ENCODE measurements at places on chromosomes 16 and 17. TPM values are rescaled to one million over a fixed set of nuclear protein-coding genes. Genes with fewer than 3 reads are reported as not detected.

The KRT12 gene
- total RNA-seq: not detected

The COA3 gene
- 61.5 TPM for total RNA-seq

The TUBD1 gene
- 2.5 TPM for total RNA-seq

The ARHGDIG gene
- 2.2 TPM for total RNA-seq

The ZNF771 gene
- 9.2 TPM for total RNA-seq

The SP6 gene
- 0.08 TPM for total RNA-seq

The ADAD2 gene
- total RNA-seq: not detected

The TSNAXIP1 gene
- 1.9 TPM for total RNA-seq

The CCL2 gene
- 17.9 TPM for total RNA-seq

The CCT6B gene
- total RNA-seq: 0.23 TPM

The NAGS gene
- 0.98 TPM for total RNA-seq
